Activated T-cell treated with anti-CD3 and anti-CD28 coated beads for 4 hours (primary cell): ENCODE measurements at places on chromosomes 16 and 17.

- no peak for DNase-seq
Observed at GRCh38 chr17:19569785-19570543, 36.3 kb downstream of the SLC47A1 start.

- DNase-seq: no peak
Observed at GRCh38 chr17:74863420-74864296, 4.0 kb upstream of the GRIN2C start.

GRCh38 chr17:10120749-10121148, 77.7 kb downstream of the GAS7 start:
- no peak for DNase-seq

DNA sequence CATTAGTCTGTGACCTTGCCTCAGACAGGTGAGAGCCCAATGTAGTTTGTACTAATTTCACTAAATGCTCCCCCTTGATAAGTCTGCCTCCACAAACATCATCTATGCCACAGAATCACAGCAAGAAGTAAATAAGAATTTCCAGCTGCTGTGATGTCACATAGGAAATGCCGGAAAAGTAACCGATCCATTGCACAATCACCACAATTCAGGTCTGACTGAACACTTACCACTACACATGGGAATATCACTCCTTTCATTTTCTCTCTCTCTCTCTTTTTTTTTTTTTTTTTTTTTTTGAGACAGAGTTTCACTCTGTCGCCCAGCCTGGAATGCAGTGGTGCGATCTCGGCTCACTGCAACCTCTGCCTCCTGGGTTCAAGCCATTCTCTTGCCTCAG, 79.0 kb upstream of the CDH11 start:
- DNase-seq: no peak

DNA sequence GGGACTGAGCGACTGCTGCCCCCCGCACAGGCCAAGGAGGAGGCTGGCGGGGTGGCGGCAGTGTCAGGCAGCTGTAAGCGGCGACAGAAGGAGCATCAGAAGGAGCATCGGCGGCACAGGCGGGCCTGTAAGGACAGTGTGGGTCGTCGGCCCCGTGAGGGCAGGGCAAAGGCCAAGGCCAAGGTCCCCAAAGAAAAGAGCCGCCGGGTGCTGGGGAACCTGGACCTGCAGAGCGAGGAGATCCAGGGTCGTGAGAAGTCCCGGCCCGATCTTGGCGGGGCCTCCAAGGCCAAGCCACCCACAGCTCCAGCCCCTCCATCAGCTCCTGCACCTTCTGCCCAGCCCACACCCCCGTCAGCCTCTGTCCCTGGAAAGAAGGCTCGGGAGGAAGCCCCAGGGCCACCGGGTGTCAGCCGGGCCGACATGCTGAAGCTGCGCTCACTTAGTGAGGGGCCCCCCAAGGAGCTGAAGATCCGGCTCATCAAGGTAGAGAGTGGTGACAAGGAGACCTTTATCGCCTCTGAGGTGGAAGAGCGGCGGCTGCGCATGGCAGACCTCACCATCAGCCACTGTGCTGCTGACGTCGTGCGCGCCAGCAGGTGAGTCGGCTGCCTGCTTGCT, 5.6 kb upstream of the TMEM88 start:
- DNase-seq: no peak

- DNase-seq: no peak
Observed at GRCh38 chr16:57226701-57227621, 18.1 kb upstream of the ARL2BP start.

GRCh38 chr17:62140836-62141235, 75.8 kb upstream of the MED13 start:
- DNase-seq: no peak

DNA sequence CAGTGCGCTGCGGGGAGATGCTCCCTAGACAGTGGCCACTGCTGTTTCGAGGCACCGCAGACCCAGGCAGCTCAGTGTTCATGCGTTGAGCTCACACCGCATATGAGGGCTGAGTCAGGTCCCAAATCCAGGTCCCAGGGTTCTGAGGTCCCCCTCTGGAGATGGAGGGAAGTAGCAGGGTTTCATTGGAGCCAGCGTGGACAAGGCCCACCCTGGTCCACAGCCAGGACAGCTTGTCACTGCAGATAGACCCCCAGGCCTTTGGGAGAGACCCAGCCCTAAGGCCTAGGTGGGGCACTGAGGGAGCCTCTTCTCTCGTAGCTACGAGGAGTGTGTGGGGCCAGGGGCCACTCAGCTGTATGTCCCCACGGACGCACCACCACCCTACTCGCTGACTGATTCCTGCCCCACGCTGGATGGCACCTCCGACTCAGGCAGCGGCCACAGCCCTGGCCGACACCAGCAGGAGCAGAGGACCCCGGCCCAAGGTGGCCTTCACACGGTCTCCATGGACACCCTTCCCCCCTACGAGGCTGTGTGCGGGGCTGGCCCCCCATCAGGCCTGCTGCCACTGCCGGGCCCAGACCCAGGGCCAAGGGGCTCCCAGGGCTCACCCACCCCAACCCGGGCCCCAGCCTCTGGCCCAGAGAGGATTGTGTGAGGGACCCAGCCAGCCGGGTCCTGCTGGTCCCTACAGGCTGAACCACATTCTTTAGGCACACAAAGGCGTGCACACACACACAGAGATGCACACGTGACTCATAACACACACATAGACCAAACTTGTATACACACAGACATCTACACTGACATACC, 53.4 kb downstream of the BEAN1 start:
- DNase-seq: no peak

GRCh38 chr17:52207796-52208195, 49.3 kb upstream of the CA10 start:
- no peak for DNase-seq

GRCh38 chr17:29565643-29566472, 979 bp downstream of the ABHD15 start:
- peak; percentile 30 for DNase-seq

GRCh38 chr17:70535986-70536385, 366.7 kb downstream of the KCNJ2 start:
- DNase-seq: no peak

- DNase-seq: no peak
Observed at GRCh38 chr17:31048142-31048541, 46.6 kb upstream of the NF1 start.

DNA sequence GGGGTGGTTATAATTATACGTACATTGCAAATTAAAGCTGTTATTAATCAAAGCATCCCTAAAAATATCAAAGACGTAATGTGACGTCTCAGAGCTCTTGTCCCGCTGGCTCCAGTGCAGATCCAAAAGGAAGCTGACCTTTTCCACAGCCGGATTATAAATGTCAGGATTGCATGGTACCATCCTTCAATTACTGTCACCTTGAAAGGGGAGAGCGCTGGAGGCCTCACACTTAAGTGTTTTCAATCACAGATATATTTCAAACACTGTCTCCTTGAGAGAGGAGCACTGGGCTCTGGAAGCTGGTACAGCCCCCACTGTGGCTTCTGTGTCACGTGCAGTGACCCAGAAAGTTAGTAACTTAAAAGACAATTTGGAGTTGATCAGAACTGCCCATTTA, 94.2 kb downstream of the AIPL1 start:
- DNase-seq: no peak

GRCh38 chr17:55690105-55690508, 32.6 kb downstream of the TMEM100 start:
- no peak for DNase-seq

- DNase-seq: no peak
Observed at GRCh38 chr16:27899736-27900135, 163.8 kb downstream of the GSG1L start.

DNA sequence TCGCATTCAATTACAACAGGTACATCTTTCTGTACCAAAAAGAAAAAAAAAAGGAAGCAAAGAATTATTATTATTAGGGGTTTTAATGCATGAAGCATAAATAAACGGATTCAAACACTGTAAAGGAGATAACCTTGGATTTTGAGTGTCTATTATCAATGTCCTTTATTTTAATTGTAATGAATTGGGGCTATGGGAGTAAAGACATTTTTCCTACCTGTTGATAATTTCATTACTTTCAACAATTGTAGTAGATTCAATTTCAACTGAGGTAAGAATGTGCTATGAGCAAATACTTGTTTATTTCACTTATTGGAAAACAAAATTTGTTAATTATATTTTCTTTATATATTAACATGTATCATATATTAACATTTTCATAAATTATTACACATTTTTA, 855.6 kb downstream of the KCNJ2 start:
- no peak for DNase-seq

DNA sequence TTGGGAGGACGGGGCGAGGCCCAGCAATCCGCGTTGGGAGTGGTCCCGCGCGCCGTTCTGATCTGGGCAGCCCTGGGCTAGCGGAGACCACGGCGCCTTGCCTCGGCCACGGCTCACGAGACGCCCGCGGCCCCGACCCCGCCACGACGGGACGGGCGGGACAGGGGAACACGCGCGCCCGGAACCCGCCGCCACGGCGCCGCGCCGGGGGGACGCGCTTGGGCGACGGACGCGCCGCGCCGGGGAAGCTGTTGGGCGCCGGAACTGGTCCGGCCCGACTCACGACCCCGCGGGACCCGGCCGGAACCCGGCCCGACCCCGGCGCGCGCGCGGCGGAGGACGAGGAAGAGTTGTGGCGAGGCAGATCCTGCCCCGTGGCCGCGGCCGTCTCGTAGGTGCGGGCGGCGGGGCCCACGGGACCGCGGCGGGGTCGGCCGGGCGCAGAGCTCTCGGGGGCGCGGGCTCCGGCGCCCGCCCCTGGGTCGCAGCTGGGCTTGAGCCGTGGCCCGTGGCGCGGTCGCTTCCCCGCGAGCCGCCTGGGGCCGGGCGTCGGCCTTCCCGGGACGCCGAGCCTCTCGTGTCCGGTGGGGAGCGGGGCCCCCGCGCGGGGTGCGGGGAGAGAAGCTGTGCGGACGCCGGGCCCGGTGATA, at the start of gene ACSF3:
Gene ACSF3 (plus strand): TSS at position 251 of the 650 bp plus-strand sequence. CDS start 6,830 bp downstream, outside the sequence.
- DNase-seq: peak; percentile 48

- peak; percentile 75 for DNase-seq
Observed at GRCh38 chr16:27449434-27450195, 47.6 kb downstream of the IL21R start.

DNA sequence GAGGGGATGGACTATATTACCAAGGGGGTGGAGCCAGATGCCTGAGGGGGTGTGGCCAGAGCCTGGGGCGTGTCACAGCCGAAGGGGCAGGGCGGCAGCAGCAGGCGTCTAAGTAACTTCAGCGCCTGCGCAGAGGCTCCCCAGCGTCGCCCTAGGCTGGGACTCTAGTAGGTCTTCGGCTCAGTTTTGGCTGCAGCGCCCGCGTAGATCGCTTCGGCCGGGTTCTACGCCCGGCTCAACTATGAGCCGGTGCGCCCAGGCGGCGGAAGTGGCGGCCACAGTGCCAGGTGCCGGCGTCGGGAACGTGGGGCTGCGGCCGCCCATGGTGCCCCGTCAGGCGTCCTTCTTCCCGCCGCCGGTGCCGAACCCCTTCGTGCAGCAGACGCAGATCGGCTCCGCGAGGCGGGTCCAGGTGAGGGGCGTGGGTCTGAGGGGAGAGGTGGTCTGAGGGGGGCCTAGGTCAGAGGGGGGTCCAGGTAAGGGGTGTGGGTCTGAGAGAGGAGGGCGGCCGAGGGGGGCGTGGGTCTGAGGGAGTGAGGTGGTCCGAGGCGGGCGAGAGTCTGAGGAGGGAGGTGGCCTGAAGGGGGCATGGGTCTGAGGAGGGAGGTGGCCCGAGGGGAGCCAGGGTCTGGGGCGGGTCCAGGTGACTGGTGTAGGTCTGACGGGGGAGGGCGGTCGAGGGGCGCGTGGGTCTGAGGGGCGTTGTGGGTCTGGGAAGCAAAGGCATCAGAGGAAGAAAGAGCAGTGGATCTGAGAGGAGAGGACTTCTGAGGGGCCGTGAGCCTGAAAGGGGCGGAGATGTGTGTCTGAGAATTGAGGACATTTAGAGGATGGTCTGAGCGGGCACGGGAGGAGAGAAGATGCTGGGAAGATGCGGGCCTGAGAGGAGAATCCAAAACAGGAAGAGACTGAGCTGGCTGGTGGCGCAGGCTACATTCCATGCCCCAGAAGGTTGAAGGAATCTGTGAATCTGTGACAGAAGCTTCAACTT, at the start of gene LPCAT2:
Gene LPCAT2 (plus strand): TSS at position 132 of the 991 bp plus-strand sequence. CDS start 110 bp downstream, at position 242.
- DNase-seq: no peak

GRCh38 chr17:39662551-39663339, 2.4 kb upstream of the TCAP start:
- DNase-seq: no peak

GRCh38 chr16:50675686-50676610, 5.2 kb downstream of the SNX20 start:
- DNase-seq: no peak

DNA sequence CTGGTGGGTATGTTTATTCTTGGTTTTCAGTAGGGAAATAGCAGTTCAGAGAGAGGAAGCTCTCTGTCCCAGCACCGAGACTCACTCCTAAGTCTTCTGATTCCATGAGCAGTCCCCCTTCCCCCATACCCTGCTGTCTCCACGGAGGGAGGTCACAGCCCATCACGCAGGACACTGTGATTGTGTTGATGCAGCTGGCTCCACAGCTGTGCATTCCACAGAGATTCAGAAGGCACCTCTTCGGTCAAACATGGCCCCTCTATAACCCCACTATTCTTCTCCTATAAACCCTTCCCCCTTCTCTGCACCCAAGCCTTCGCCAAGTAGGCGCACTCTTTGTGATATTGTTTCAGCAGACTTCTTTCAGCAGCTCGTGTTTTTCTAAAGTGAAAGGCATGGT, 104.3 kb upstream of the HLF start:
- no peak for DNase-seq

DNA sequence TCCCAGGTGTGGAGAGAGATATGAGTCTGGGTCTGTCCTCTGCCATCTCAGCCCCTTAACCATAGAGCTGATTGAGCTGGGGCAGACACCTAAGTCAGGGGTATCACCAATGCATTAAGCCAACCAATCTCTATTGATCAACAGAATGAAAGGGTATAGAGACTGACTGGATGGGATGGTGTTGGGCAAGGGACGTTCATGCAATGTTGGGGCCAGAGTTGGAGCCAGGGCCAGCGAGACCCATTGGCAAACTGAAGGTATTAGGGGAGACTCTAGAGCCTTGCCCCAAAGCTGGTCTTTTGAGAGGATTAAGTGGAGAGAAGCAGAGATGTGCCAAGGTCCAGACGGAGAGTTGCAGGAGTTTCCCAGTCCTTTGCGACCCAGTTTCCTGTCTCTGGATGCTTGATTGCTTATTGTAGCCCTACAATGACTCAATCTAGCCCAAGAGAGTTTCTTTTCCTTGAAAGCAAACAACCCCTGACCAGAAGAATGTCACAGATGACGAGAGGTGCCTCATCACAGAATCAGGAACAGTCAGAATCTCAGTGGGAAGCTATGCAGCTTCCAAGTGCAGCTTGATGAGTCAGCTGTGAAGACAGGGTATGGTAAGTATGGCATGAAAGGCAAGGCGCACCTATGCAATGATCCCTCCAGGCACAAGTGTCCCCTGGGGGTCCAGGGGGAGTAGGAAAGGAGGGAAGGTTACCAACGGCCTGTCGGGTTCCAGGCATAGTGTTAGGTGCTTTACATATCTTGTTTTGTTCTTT, 137.2 kb downstream of the UTP18 start:
- no peak for DNase-seq

- DNase-seq: no peak
Observed at GRCh38 chr16:1505073-1505844, 12.1 kb downstream of the TELO2 start.

- DNase-seq: no peak
Observed at GRCh38 chr16:47627085-47627639, 166.0 kb downstream of the PHKB start.

- no peak for DNase-seq
Observed at GRCh38 chr17:70493277-70493874, 324.0 kb downstream of the KCNJ2 start.
